Urothelium cell line (cell line): ENCODE measurements at places on chromosomes 12 and 14.

DNA sequence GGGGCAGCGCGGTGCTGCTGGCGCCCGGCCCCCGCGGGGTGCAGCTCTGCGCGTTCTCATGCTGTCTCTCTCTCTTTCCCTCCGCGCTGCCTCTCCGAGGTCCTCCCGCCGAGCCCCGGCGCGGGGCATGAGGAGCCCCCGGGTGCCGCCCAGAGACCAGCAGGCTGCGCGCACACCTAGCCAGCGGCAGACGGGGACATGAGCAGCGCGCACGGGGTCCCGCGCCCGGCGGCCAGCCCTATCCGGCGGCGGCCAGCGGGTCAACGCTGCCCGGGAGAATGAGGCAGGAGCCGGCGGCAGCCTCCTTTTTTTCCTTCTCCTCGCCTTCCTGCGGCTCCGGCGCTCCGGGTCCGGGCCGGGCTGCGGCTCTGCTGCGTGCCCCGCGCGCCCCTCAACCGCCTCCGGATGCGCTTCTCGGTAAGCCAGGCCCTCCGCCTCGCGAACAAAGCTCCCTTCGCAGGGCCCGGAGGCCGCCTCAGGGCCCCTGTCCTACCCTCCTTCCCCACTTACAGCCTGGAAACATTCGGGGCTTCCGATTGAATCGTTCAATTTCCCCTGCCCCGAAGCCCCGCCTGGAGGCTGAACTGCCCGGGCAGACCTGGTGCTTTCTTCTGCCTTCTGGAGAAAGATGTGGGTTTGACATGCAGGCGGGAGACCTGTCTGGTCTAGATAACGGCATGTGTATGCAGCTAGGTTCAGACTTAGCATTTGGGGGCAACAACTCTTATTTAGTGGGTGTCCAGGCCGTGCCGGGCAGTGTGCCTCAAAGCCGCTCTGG lies at the start of gene TUNAR:
Gene TUNAR, plus strand, starts transcription at position 72 of the 778 bp plus-strand sequence.
- no peak for DNase-seq

DNA sequence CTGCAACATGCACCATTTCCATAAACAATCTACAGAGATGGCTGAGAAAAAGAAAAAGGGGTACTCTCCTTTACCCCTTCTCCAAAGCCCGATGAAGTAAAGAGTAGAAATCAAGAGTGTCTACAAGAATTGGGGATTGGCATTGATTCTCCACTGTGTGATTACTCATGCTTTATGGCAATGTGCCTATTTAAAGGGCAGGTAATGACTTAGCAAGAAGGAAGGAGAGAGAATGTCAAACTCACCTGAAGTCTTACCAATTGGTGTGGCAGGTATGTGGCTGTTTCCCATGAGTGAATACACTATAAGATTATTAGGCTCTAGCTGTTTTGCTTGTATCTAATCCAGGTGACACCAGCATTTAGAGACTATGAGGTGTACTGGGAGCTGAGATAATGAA lies 275.3 kb downstream of the CCER1 start:
- no peak for DNase-seq

- no peak for DNase-seq
Measured at GRCh38 chr12:100433701-100434100, 40.0 kb upstream of the NR1H4 start.

- no peak for DNase-seq
Measured at GRCh38 chr12:84875241-84875640, 37.4 kb downstream of the SLC6A15 start.

DNA sequence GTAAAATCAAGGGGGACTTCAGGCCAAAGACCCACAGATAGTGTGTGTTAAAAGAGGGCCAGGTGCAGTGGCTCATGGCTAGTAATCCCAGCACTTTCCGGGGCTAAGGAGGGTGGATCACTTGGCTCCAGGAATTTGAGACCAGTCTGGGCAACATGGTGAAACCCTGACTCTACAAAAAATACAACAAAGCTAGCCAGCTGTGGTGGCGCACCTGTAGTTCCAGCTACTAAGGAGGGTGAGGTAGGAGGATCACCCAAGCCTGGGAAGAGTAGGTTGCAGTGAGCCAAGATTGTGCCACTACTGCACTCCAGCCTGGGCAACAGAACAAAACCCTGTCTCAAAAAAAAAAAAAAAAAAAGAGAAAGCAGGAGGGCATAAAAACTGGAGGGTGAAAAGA lies 8.5 kb downstream of the VCPKMT start:
- DNase-seq = no peak

DNA sequence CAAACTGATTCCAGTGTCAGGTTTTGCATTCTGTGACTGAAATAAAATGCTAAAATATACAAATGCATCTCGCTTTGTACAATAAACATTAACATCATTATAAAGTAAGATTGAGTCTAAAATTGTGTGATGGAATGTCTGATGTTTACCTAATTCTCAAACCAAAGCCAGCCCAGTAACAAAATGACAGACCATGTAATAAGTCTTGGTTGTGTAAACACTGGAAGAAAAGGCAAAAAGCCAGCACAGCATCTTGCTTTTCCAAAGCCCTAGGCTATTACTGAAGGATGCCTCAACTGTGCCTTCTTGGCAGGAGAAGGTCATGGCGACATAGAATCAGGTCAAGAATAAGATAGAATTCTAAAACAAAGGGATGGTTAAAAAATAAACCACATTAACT lies 169.6 kb downstream of the EGLN3 start:
- no peak for DNase-seq

GRCh38 chr12:45708901-45709300 lies 20.6 kb upstream of the ARID2 start:
- no peak for DNase-seq

DNA sequence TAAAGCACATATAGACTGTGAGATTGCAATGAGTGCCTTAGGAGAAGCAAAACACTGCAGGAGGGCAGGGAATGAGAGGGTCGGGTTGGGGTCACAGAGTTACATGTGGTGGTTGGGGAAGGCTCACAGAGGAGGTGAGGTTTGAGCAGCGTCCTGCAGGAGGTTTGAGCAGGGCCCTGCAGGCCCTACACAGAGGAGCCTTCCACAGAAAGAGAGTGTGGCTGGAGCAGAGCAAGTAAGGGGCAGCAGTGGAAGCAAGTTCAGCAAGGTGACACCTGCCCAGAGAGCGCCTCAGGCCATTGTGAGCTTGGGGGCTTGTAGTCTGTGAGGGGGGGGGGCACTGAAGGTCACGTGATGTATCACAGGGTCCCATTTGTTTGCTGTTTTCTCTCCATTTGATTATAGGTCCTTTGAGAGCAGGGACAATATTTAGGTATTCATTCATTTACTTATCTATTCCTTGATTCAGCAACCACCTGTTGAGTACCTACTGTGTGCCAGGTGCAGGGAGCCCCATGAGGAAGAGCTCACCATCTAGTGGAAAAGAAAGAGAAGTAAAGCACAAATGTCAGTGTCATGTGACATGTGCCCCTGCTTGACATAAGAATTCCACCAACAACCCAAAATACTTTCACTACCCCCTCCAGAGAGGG lies 56.6 kb downstream of the GALNT16 start:
- no peak for DNase-seq

DNA sequence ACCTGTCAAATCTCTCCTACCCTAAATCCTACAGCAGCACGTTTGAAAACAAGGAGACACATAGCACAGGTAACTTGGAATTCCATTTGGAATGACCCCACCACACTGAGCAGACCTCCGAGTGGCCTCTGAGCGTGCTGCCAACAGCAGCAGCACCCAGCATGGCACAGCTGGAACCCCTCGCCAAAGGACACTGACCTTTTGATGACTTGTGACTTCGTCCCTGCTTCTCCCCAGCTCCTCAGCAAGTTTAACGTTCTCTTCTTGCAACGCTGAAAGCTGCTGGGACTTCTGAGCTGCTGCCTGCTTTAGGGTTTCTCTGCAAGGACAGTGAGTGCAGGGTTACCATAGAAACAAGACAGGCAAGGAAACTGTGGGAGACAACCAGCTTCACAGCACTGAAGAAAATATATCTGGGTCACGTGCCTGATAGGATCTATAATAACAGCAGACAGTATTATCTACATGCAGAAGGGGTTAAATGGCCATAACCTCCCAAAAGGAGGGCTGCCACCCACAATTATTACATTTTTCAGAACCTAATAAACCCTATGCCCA lies 43.3 kb upstream of the VPS33A start:
- no peak for DNase-seq

DNA sequence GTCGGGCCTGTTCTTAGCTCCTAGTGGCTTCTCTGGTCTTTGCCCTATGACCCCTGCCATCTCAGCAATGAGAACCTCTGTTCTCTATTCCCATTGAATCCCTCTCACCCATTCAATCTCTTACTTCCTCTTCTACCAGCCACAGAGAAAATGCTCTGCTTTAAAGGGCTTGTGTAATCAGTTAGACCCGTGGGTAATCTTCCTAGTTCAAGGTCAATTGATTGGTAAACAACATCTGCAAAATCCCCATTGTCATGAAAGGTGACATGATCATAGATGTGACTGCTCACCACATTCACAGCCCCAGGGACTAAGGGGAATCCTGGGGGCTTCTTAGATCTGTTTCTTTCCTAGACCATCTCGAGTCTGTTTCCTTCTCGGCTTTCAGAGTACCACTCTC lies 7.2 kb upstream of the CCDC197 start:
- DNase-seq = no peak

- DNase-seq = no peak
Measured at GRCh38 chr12:55658635-55659391, 22.1 kb downstream of the OR10P1 start.

GRCh38 chr14:68368850-68369249 lies 424.0 kb downstream of the ZFP36L1 start:
- DNase-seq = no peak

DNA sequence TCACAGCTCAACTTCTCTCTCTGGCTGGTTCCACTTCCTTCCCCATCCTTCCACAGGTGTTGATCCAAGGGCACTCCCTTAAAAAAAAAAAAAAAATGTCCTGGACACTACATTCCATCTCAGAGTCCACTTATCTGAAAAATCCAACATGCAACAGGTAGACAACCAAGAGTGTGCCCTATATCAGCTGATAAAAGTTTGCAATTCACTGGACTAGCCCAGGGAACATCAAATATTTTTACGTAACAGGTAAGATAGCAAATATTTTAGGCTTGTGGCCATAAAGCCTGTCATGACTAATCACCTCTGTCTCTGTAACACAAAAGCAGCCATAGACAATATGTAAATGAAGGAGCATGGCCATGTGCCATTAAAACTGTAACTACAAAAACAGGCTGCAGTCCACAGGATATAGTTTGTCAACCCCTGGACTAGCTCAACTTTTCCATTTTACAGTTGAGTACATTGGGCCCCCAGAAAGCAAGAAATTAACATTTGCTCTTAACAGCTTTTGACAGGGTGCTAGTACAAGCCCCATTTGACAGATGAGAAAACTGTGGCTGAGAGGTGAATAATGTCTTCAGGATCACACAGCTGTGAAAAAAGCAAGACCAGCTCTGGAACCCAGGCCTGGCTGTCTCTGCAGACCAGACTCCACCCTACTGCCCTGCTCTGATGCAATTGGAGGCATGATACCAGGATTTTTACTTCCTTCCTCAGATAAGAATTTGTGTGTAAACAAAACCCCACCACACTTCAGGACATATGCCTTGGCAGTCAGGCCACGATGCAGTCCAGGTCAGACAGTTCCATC lies 68.9 kb downstream of the CMKLR1 start:
- DNase-seq = no peak

DNA sequence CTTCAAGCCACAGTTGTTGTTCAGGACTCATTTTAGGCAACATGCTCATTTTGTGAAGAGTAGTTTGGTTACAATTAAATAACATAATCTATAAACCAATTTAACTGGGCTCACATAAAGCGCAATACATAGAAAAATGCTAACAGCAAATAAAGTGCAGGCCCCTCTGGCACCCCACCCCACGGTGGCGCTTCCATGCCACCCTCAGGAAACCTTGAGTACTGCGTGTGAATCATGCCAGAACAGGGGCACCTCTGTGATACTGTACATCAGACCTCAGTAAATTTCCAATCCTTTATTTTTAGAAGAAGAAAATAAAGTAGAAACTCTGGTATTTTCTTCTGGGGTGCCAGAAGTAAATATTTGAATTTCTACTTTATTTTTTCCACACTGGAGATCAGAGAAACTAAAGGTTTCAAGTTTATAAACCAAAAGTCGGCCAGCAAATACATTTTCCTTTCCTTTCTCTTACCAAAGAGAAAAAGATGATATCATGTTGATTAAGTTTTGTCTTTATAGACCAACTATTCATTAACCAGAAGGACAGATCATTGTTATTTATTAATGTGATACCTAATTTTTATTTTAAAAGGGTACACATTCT lies 316.8 kb downstream of the PAWR start:
- peak; percentile 39 for DNase-seq

- no peak for DNase-seq
Measured at GRCh38 chr14:95146079-95146771, 11.1 kb downstream of the DICER1 start.

GRCh38 chr14:24233538-24233866 lies 773 bp downstream of the GMPR2 start:
- DNase-seq = no peak

DNA sequence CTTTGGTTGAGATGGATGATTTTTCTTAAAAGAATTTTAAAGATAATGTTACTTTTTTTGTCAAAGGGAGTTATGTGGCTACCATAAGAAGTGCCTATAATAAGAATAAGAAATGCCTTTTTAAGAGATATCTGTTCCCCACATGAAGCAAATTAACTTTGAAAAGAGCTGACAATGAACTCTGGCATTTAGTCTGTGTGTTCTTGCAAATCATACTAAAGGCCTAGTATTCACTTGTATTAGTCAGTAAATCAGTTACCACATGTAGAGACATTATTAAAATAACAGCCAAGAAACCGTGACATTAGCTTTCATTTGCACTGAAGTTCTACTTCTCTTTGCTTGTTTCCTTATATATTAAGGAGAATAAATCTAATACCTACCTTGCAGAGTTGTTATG lies 296.3 kb downstream of the CCDC91 start:
- no peak for DNase-seq

DNA sequence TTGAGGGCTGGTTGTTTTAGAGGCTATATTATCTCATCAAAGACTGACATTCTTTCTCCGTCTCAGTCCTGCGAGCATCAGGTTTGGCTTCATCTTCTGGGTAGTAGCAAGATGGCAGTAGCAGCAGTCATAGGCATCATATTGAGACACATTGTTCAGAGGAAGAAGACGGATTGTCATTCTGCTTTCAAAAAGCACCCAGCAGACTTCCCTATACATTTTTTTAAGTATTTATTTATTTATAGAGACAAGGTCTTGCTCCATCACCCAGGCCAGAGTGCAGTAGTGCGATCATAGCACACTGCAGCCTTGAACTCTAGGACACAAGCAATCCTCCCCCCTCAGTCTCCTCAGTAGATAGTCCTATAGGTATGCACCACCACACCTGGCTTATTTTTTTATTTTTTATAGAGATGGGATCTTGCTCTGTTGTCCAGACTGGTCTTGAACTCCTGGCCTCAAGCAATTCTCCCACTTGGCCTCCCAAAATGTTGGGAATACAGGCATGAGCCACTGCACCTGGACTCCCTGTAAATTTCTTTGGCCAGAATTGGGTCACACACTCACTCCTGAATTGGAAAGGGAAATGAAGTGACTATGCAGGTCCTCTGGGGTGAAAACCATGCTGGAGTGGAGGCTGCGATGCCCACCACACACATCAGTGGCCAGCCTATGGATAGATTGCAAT lies 125.4 kb downstream of the SLC38A6 start:
- DNase-seq = no peak

- DNase-seq = peak; percentile 26
Measured at GRCh38 chr12:50187084-50187900, 20.1 kb upstream of the CERS5 start.
